Fibroblast of skin of left biceps (primary cell): ENCODE measurements at places on chromosomes 2 and 18.
A peak's percentile ranks its signal among the peaks of the same experiment; 100 is the strongest.

- no peak for DNase-seq
These were observed 49.7 kb upstream of the CDC42EP3 start for GRCh38 chr2:37721201-37721560.

GRCh38 chr18:8889489-8889888 is 184.1 kb downstream of the MTCL1 start:
- DNase-seq, result peak; percentile 29

DNA sequence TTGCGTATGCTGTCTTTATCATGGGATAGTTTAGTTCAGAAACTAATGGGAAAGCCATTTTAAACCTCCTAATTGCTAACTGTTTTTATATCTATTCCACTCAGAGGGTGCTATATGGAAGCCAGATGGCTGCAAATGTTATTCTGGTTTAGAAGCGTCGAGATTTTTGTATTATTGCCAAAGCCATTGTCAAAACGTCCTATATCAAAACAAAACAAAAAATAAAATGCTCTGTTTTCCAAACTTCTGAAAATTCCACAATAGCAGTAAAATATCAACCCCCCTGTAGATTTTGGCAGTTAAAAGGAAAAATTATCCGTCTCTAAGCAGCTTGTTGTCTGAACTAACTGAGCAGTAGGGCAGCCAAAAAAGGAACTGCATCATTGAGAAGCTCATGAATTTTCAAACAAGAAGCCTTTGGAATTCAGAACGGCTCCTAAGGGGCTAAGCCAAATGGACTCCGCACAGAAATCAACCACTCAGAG is 195.4 kb upstream of the CWC22 start:
- peak; percentile 12 for DNase-seq

- DNase-seq, result no peak
These were observed 63.9 kb downstream of the COMMD1 start for GRCh38 chr2:61969376-61969775.

DNA sequence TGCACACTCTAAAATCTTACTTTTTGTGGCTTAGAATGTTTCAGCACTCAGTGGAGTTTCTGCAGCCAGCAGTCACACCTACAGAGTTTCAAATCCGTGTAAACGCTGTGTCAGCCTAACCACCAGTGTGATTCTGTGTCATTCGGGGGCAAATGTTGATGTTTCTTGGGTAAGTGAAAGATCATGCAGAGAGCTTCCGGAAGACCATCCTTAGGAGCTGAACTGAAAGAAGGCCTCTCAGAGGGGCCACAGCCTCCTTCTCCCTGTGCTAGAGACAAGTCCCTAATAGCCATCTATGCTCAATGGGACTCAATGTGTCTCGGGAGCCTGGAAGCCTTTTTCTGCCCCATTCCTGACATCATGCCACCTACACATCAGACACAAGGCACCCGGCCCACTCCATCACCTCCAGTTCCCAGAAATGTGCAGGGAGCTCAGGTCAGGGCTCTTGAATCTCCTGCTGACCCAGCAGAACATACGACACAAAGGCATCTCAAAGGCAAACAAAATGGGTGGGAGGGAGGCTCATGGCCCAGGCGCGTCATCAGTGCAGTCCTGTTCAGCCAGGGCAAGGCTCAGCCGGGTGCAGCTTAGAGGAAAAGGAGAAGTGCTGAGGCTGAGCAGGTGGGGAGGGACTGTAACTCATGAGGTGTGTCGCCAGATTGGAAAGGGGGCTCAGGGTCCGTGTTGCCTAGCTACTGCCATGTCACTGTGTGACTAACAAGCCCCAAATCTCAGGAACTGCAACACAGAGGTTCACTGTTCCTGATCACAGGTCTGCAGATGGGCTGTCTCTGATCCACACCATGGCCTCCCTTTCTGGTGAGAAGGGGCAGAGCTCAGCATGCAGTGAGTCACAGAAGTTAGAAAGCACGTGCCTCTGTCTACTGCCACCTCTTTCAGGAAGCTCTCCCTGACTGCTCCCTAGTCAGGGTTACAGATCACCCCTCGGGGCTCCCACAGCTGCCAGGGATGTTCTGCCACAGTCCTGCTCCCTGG is 82.0 kb downstream of the SMAD7 start:
- DNase-seq, result no peak

- no peak for DNase-seq
These were observed 5.7 kb downstream of the LCT start for GRCh38 chr2:135831180-135831812.

DNA sequence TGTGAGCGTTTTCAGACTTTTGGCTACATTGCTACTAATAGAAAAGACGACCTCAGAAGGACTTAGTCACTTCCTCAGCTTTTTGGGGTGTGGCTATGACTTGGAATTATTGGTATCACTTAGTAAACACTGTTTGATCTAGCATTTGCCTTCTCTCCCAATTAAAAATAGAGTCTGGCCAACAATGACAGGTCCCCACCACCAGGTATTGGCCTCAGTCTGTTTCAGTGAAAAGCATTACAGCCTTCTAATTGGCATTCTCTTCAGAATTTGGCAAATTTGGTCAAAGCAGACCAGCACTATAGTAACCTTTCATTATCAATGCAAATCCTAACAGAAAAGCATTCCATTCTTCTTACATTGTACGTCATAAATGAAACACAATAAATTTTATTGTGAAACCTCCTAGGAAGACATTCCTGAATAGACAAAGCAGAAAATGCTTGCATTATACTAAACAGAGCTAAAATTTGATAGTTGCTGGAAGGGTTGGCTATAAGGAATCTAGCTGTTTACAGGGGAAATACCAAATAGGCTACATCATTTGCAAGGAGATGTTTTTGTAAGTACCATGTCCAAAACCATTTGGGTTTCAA is 613.9 kb downstream of the IRS1 start:
- DNase-seq, result peak; percentile 95

DNA sequence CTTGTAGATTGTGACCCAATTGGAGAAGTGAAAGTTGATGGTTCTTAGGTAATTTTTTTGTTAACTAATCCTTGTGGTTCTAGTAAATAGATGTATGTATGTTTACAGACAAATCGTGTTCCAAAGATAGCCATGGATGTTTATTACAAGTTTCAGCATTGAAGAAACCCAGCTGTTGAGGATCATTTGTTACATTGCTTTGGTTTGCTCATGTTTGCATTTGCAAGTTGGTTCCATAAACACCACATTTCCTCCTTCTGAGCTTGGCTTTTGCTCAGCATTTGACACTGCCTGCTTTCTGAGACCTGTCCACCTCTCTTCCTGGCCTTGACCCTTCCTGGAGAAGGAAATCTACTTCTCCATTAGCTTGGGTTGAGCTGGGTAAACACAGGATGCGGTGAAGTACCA is 1.8 kb upstream of the CCDC68 start:
- no peak for DNase-seq

DNA sequence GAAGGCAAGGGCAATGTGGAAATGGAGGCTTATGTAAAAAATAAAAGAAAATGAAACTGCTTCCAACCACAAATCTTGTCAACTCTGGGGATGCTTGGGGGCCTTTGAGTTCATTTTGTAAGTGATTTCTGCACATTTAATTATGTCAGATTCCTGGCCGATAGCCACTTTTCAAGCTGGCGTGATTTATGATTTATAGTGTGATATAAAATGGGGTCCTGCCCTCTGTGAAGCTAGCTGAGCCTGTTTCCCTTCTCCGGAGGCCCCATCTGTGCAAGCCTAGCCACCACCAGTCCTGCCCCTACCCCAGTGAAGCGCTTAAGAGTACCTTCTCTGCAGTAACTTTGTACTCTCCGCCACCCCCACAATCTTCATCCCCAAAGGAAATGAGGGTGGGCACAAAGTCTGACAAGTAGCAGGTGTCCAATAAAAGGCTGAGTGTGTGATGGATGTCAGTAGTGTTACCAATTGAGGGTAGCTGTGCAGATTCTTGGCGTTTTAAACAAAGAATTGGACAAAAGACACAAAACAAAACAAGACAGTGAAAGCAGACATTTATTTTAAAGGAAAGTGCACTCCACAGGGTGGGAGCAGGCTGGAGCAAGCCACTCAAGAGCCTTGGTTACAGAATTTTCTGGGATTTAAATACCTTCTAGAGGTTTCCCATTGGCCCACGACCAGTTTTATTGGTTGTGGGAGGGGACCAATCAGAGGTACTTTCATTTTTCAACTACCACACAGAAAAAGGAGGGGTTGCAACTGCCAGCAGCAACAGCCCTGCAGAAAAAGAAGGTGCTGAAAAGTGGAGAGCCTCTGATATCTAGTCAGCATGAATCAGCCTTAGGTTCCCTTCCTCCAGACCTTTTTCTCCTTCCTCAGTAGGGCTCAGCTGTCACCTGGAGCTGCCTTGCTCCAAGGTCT is 39.0 kb upstream of the SIX3 start:
- DNase-seq, result no peak

DNA sequence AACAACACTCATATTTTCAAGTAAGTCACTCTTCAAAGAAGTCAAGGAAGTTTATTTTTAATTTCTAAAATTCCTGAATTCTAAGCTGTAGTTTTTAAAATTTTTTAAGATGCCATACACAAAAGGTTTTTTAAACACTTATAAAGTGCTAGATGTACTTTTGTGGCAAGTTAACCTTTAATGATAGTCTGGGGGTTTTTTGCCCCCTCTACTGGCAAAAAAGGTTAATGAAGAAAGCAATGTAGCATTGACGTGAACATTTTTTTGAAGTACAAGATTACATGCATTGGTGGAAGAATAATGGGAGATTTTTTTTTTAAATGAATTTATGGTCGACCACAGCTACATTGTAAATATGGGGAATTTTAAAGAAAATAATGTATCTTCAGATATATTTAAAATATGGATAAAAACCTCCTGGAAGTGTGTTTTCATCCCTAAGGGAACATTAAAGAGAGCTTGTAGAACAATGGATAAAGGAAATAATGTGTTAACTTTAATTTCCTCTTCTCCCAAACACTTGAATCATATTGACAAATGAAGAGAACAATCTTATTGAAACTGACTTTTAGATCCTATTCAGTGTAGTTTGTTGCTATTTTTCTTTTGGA is 12.6 kb downstream of the ITPRID2 start:
- DNase-seq, result no peak

DNA sequence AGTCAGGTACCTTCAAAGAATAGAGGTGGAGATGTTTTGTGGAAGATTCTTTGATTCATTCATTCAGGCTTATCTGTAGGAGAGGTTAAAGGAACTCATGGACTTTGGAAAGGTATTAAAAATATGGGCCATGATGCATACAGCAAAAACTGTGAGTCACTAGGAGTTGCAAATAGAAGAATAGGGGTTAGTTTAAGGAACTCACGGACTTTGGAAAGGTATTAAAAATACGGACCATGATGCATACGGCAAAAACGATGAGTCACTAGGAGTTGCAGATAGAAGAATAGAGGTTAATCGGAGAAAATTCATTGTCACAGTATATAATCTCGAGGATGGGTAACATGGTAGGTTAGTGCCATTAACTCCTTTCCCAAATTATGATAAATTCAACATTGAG is 41.2 kb downstream of the SLC9A2 start:
- no peak for DNase-seq

- DNase-seq, result no peak
These were observed 27.9 kb upstream of the LPIN2 start for GRCh38 chr18:3040881-3041280.

GRCh38 chr2:154032220-154032619 is 160.5 kb downstream of the GALNT13 start:
- no peak for DNase-seq

GRCh38 chr2:48397281-48397680 is 132.7 kb upstream of the STON1 start:
- no peak for DNase-seq

GRCh38 chr18:76844742-76845477 is 22.6 kb downstream of the ZNF236 start:
- DNase-seq, result no peak

DNA sequence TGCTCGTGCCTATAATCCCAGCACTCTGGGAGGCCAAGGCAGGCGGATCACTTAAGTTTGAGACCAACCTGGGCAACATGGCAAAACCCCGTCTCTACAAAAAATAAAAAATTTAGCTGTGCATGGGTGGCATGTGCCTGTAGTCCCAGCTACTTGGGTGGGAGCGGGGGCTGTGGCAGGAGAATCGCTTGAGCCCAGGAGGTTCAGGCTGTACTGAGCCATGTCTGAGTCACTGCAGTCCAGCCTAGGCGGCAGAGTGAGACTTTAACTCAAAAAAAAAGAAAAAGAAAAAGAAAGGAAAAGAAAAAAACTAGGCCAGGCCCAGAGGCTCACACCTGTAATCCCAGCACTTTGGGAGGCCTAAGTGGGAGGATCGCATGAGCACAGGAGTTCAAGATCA is 30.8 kb downstream of the TWSG1 start:
- no peak for DNase-seq

- no peak for DNase-seq
These were observed 8.7 kb upstream of the TEX44 start for GRCh38 chr2:231583982-231584381.

DNA sequence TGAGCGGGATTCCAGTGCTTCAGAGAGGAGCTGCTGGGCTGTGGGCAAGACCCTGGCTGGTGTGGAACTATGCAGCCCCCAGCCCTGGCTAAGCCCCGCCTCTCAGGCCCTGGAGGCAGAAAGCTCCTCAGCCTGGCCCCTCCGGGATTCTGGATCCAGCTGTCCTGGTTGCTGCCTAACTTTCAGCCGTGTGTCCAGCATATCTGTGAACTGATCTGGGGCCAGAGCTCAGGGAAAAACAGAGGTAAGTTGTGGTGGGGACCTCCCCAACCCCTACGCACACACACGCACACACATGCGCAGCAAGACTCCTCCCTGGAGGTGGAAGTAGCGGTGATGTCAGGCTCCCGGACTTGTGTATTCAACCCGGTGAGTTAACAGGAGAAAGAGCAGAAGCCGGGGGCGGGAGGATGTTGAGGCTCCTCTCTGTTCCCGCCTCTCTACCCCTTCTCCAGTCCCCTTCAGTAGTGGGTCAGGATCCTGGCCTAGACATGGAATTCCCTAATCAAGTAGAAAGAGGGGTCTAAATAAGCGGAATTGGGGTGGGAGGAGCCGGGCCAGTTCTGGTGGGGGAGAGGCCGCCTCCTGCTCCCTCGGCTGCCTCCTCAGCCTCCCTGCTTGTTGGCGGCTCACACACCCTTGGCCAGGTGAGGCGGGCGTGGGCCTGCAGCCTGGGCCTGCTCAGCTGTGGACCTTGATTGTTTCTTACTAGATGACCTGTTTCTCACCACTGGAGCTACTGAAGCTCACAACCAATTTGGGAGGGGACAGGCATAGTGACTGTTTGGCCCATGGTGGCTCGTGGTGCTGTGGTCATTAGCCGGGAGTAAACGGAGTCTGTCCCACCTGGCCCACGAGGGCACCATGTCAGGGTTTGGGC is 33.4 kb downstream of the SIX2 start:
- no peak for DNase-seq

DNA sequence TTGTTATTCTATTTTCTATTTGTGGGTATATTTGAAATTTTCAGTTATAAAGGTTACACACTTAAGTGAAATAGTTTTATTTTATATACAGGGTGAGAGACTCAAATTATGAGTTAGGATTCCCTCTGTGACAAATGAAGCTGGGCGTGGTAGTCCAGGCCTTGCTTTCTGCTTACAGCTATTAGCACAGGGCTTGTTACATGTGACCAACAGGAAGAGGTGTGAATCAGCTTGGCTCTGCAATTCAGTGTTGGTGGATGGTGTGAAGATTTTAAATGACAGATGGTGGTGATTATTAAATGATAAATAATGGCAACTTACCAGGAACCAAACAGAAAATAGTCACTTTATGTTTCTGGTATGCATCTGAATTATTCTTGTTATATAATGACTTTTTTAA is 64.4 kb upstream of the NOSTRIN start:
- no peak for DNase-seq

GRCh38 chr2:69481421-69481820 is 44.2 kb upstream of the NFU1 start:
- no peak for DNase-seq

GRCh38 chr2:39164089-39164488 is 43.2 kb upstream of the SOS1 start:
- DNase-seq, result no peak

GRCh38 chr2:36456227-36457175 is 100.9 kb downstream of the CRIM1 start:
- no peak for DNase-seq
